ENCODE measurements at places on chromosomes 12 and 14. TPM values are rescaled to one million over a fixed set of nuclear protein-coding genes. Genes with fewer than 3 reads are reported as not detected.

DIP2B gene
- 16.9 TPM for polyA plus RNA-seq

GLS2 gene
- polyA plus RNA-seq: 0.44 TPM

AHNAK2 gene
- 46.5 TPM for polyA plus RNA-seq

ESR2 gene
- polyA plus RNA-seq: 0.07 TPM

PTGER2 gene
- 0.51 TPM for polyA plus RNA-seq

GALNT9 gene
- 2.1 TPM for polyA plus RNA-seq

C12orf60 gene
- 2.4 TPM for polyA plus RNA-seq

HRK gene
- polyA plus RNA-seq: 0.13 TPM

MYO1A gene
- polyA plus RNA-seq: 0.67 TPM

PNN gene
- polyA plus RNA-seq: 108 TPM
